Activated CD4-positive, alpha-beta T cell treated with anti-CD3 and anti-CD28 coated beads, Interleukin-2, amount 10 ng/mL, durations not matched to agents 7 days and 5 days (primary cell): ENCODE measurements at places on chromosomes 3 and 15.
A peak's percentile ranks its signal among the peaks of the same experiment; 100 is the strongest.

DNA sequence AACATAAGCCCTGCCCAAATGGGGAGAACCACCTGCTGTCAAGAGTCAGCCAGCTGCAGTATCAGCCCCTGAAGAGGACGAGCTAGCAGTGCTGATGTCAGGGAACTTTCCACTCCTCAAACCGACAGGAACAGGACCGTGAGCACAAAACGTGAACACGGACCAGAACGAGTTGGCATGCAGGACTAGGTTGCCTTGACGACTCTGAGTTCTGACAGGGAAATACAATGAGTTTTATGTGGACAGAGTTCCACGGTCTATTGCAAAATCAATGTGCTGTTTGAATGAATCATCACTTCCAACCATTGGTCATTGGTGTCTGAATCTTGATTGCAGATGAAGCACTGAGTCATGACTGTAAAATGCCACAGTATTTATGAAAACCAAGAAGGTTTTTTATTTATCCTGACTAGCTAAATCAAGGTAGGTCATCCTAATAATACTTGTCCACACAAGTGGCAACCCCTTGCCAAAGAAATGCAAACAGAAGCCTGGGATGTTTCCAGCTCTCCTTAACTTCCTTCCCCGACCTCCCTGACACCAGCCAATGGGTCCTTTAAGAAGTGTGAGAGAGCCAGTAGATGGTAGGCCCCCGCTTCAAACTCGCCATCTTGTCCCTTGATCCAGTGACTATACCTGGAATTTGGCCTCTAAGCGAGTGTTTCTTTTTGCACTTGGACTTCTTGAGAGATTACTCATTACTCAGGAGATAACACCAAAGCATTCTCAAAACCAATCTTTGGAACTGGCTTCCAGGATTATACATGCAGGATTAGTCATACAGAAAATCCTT lies 119.6 kb downstream of the ASB7 start:
- no peaks in the 10 kb centered on the region for H3K36me3 ChIP-seq
- H3K4me3 ChIP-seq, result no peak overlapping the region
- H3K27me3 ChIP-seq, result no peaks in the 10 kb centered on the region

DNA sequence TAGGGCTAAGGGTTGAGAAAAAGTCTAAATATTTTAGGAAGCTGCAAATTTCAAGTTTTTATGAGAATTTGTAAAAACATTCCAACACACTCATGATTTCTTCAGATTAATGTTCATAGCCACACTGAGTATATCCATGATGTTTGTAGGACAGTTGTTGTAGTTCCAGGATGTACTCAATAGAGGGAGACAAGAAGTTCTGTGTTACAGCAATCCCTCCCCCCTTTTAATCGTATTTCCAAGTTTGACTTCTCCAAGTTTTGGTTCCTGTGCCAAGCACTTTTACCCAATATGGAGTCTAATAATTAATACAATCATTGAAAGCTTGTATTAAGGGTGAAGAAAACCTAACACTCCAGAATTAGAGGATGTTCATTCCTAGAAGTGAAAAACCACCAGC lies 143.4 kb downstream of the FEZF2 start:
- no peak overlapping the region for H3K4me3 ChIP-seq
- H3K36me3 ChIP-seq, result no peaks in the 10 kb centered on the region
- H3K4me1 ChIP-seq, result no peaks in the 10 kb centered on the region

GRCh38 chr15:71647487-71647808 lies 162.9 kb upstream of the NR2E3 start:
- no peak overlapping the region for H3K27ac ChIP-seq
- H3K4me1 ChIP-seq, result no peaks in the 10 kb centered on the region
- no peaks in the 10 kb centered on the region for H3K36me3 ChIP-seq
- no peak for DNase-seq
- peaks cover 4% of the 10 kb centered on the region for H3K27me3 ChIP-seq

GRCh38 chr15:78060232-78060631 lies 17.3 kb downstream of the TBC1D2B start:
- H3K27ac ChIP-seq, result peak overlapping the region; percentile 58
- H3K27me3 ChIP-seq, result no peaks in the 10 kb centered on the region
- DNase-seq, result no peak
- peaks cover 17% of the 10 kb centered on the region for H3K36me3 ChIP-seq

GRCh38 chr3:127770671-127771355 lies 51.5 kb downstream of the MGLL start:
- H3K27me3 ChIP-seq, result peaks cover 8% of the 10 kb centered on the region
- no peaks in the 10 kb centered on the region for H3K36me3 ChIP-seq
- H3K4me1 ChIP-seq, result no peaks in the 10 kb centered on the region
- no peak overlapping the region for H3K27ac ChIP-seq
- H3K4me3 ChIP-seq, result no peak overlapping the region
- no peak for DNase-seq

DNA sequence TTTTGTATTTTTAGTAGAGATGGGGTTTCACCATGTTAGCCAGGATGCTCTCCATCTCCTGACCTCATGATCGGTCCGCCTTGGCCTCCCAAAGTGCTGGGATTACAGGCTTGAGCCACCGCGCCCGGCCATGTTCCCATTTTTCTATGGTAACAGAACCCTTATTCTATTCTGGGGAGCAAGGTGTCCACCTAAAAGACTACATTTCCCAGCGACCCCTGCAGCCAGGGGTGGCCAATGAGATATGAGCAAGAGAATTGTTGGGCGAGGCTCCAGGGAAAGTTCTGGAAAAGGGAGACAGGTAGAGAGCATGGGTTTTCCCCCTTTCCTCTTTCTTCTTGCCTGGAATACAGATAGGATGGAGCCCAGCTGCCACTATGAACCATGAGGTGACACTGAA lies 96.9 kb downstream of the LINGO1 start:
- H3K36me3 ChIP-seq, result no peaks in the 10 kb centered on the region
- no peak for DNase-seq
- no peaks in the 10 kb centered on the region for H3K4me1 ChIP-seq
- H3K27me3 ChIP-seq, result peaks cover 7% of the 10 kb centered on the region
- no peak overlapping the region for H3K27ac ChIP-seq
